Mesothelial cell of epicardium (in vitro differentiated cells): ENCODE measurements at places on chromosomes 11 and 22. TPM values are rescaled to one million over a fixed set of nuclear protein-coding genes. Genes with fewer than 3 reads are reported as not detected.
A peak's percentile ranks its signal among the peaks of the same experiment; 100 is the strongest.

GRCh38 chr11:78202733-78203167 lies 14.0 kb downstream of the USP35 start:
- H3K4me1 ChIP-seq = no peaks in the 10 kb centered on the region
- no peak overlapping the region for H3K4me3 ChIP-seq
- H3K27me3 ChIP-seq = no peaks in the 10 kb centered on the region
- no peak overlapping the region for H3K27ac ChIP-seq

GRCh38 chr22:25484521-25485315 lies 79.8 kb upstream of the GRK3 start:
- H3K27me3 ChIP-seq = no peaks in the 10 kb centered on the region
- H3K4me3 ChIP-seq = no peak overlapping the region
- peaks cover 71% of the 10 kb centered on the region for H3K36me3 ChIP-seq
- no peak for DNase-seq

DNA sequence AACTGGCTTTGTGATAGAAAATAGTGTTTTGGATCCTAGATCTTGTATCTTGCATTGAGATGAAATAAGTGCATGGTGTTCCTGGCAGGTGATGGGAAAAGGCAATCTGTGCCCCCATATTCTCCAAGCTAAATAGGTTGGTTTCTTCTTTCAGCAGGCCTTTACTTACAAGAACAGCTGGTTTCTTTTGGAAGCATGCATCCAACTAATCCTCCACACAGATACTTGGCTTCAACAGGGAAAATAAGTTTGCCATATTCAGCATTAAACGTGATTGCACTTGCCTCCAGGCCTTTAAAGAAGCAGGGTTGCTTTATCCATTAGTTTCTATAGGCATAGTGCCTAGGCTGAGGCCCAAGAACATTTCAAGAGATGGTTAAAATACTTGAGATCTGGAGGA lies 59.9 kb downstream of the APIP start:
- no peaks in the 10 kb centered on the region for H3K27me3 ChIP-seq
- no peaks in the 10 kb centered on the region for H3K4me1 ChIP-seq
- H3K36me3 ChIP-seq = peaks cover 40% of the 10 kb centered on the region
- H3K4me3 ChIP-seq = no peak overlapping the region

DNA sequence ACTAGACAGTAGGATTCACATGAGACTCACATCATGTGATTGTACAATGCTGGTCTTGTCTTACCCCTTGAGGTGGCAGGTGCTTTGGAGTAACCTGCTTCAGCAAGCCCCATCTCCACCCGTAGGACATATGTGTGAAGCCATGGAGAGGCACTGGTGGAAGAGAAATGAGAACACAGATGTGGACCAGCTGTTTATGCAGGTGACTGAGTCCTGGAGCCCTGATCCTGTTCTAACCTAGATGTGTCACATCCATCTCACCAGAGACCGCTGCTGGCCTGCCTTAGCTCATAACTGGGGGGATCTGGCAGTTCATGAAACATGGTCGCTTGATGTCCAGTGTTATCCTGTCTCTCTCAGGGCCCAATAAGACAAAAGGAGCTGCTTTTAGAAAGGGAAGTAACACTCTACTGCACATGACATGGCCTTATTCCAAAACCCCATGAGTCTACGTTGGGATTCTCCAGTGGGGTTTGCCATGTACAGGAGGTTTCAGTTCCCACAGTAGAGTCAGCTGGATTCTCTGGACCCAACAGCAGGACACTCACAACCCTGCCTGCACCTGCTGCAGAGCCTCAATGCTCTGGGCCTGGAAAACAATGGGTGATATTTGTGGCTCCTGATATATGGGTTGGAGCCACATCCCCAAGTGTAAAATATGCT lies 62.0 kb downstream of the GGTLC2 start:
- no peak overlapping the region for H3K27ac ChIP-seq
- H3K36me3 ChIP-seq = no peaks in the 10 kb centered on the region
- no peaks in the 10 kb centered on the region for H3K4me1 ChIP-seq
- no peak overlapping the region for H3K4me3 ChIP-seq
- peaks cover 81% of the 10 kb centered on the region for H3K27me3 ChIP-seq

- H3K4me1 ChIP-seq = peaks cover 14% of the 10 kb centered on the region
- H3K4me3 ChIP-seq = no peak overlapping the region
- no peak overlapping the region for H3K27ac ChIP-seq
- peaks cover 13% of the 10 kb centered on the region for H3K36me3 ChIP-seq
- H3K27me3 ChIP-seq = no peaks in the 10 kb centered on the region
Observed at GRCh38 chr22:45201678-45202332, 38.1 kb downstream of the NUP50 start.

GRCh38 chr11:86551288-86552092 lies 120.9 kb downstream of the ME3 start:
- peaks cover 30% of the 10 kb centered on the region for H3K4me1 ChIP-seq
- no peak for DNase-seq
- no peaks in the 10 kb centered on the region for H3K36me3 ChIP-seq
- no peaks in the 10 kb centered on the region for H3K27me3 ChIP-seq

GRCh38 chr22:37242395-37242918 lies 1.6 kb downstream of the RAC2 start:
- no peak overlapping the region for H3K27ac ChIP-seq
- H3K4me3 ChIP-seq = no peak overlapping the region
- peaks cover 9% of the 10 kb centered on the region for H3K27me3 ChIP-seq

DNA sequence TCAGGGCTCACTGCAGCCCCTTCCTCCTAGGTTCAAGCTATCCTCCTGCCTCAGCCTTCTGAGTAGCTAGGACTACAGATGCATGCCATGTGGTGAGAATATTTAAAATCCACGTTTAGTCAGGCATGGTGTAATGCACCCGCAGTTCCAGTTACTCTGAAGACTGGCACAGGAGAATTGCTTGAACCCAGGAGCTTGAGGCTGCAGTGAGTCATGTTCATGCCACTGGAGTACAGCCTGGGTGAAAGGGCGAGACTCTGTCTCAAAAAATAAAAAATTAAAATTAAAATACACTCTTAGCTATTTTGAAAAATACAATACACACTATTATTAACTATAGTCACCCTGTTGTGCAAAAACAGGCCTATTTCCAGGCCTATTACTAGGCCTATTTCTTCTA lies 38.4 kb downstream of the NOX4 start:
- peak overlapping the region; percentile 50 for H3K27ac ChIP-seq
- H3K4me3 ChIP-seq = no peak overlapping the region
- H3K4me1 ChIP-seq = peaks cover 30% of the 10 kb centered on the region
- H3K36me3 ChIP-seq = peaks cover 10% of the 10 kb centered on the region

DNA sequence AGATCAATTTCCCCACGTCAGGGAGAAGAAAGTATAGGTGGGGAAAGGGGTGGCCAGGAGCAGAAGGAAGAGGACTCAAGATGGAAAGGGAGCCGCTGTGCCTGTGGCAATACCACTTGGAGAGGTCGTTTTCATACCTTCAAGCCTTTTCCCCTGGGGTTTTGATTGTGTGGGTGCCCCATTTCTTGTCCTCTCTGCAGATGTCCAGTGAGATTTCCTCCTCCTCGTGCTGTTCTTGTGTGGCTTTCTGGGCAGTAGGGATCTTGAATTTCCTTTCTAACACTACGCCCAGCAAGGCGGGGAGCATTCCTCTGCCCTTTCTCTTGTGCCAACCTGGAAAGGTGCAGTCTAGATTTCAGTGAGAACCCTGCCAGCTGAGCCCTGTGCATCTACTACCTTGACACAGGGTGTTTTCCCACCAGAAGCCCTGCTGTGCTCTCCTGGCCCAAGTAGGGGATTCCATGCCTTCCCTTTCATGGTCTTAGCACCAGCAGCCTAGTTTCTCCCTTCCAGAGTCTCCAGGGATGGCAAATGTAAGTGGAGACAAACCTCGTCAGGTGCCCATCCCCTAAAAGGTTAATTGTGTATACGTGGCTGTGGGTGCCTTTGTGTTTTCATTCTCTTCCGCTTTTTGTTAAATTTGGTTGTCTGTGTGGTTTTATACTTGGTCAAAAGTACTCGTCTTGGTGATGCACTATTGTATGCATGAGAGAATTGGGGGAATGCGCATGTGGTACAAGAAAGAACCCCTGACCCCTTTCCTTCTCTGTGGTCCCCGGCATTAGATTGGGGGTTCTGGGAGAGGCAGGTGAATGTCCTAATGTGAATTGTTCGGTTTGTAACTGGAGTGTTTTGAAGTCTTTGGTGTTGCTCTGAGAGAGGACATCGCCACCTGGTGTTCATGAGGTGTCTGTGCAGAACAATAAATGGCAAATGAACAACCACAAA lies 71.4 kb upstream of the MPEG1 start:
- H3K4me1 ChIP-seq = no peaks in the 10 kb centered on the region
- no peaks in the 10 kb centered on the region for H3K36me3 ChIP-seq
- no peak for DNase-seq

DNA sequence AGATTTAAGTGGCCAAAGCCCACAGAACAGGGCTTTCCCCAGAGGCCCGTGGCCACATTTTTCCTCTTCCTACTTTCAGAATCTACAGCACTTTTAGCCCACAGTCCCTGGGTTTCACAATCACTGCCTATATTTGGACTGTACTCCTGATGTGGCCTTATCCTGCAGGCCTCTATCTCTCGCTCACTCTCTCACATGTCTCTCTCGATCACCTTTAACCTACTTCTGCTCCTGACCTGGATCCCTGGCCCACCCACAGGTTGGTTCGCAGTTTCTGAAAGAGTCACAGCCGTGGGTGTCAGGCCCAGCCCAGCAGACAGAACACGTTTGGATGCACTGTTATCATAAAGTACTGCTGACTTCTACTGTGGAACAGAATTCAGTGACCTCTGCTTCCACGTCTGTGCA lies 55.5 kb downstream of the LARGE1 start:
- H3K27ac ChIP-seq = no peak overlapping the region
- no peak overlapping the region for H3K4me3 ChIP-seq
- H3K36me3 ChIP-seq = no peaks in the 10 kb centered on the region
- no peaks in the 10 kb centered on the region for H3K4me1 ChIP-seq
- DNase-seq = no peak
- H3K27me3 ChIP-seq = no peaks in the 10 kb centered on the region

- no peak overlapping the region for H3K27ac ChIP-seq
- no peak for DNase-seq
- H3K4me1 ChIP-seq = peaks cover 26% of the 10 kb centered on the region
Observed at GRCh38 chr11:128214263-128214662, 373.1 kb downstream of the ETS1 start.

- peak overlapping the region; percentile 70 for H3K4me3 ChIP-seq
- no peak for DNase-seq
- no peaks in the 10 kb centered on the region for H3K36me3 ChIP-seq
- H3K27me3 ChIP-seq = peaks cover 25% of the 10 kb centered on the region
- H3K27ac ChIP-seq = peak overlapping the region; percentile 92
Observed at GRCh38 chr11:64007629-64008282, 21.5 kb downstream of the OTUB1 start.

- peaks cover 4% of the 10 kb centered on the region for H3K36me3 ChIP-seq
- no peaks in the 10 kb centered on the region for H3K27me3 ChIP-seq
- no peak for DNase-seq
- no peak overlapping the region for H3K27ac ChIP-seq
Observed at GRCh38 chr22:47600281-47600680, 837.8 kb downstream of the TBC1D22A start.

DNA sequence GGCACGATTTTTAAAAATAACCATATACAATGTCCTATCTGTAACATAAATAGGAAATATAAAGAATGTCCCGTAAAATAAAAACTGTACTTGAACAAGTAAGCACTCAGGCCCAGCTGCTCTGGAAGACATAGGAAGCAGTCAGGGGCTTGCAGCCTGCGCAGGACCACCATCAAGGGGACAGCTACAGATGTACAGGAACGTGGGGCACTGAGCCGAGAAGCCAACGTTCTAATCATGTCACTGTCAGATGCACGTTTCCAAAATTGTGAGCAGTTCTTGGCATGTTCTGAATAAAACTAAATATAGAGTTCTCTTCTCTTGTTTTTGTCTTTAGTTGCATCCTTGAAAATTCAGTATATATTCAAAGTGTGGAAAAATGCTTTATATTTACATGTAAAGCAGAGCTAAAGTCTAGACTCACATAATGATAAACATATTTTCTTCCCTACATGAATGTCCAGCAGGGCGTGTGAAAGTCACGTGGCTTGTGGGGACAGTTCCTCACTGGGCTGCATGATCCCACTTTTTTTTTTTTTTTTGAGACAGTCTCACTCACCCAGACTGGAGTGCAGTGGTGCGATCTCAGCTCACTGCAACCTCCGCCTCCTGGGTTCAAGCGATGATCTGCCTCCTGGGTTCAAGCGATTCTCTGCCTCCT lies 28.4 kb upstream of the TSPAN18 start:
- peaks cover 27% of the 10 kb centered on the region for H3K4me1 ChIP-seq
- H3K27ac ChIP-seq = no peak overlapping the region
- no peak for DNase-seq
- no peaks in the 10 kb centered on the region for H3K36me3 ChIP-seq

- no peaks in the 10 kb centered on the region for H3K27me3 ChIP-seq
- peaks cover 3% of the 10 kb centered on the region for H3K36me3 ChIP-seq
- H3K4me3 ChIP-seq = no peak overlapping the region
Observed at GRCh38 chr22:33688903-33689302, 231.4 kb downstream of the LARGE1 start.

DNA sequence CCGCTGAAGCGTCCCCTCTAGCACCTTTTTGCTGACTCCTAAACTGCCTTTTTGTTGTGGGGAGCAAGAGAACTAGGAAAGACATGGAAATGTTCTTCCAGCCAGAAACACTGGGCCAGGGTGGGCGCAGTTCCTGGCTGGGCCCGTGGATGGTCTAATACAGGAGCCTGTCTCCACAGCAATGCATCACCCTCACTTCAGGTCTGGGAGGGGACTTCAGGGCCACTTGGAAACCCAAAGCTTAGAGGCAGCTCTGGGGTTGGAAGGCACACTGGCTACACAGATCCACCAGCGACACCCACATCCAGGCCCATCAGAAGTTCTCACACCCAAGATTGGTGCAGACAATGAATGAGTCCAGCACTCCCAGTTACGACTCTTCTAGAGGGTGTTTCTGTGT lies 120.3 kb downstream of the ETS1 start:
- no peak overlapping the region for H3K27ac ChIP-seq
- H3K4me1 ChIP-seq = peaks cover 65% of the 10 kb centered on the region
- DNase-seq = no peak
- no peaks in the 10 kb centered on the region for H3K27me3 ChIP-seq
- H3K4me3 ChIP-seq = no peak overlapping the region

- no peak overlapping the region for H3K4me3 ChIP-seq
- H3K4me1 ChIP-seq = no peaks in the 10 kb centered on the region
- no peak overlapping the region for H3K27ac ChIP-seq
- no peak for DNase-seq
- no peaks in the 10 kb centered on the region for H3K36me3 ChIP-seq
- H3K27me3 ChIP-seq = no peaks in the 10 kb centered on the region
Observed at GRCh38 chr11:42299780-42300179, 840.3 kb upstream of the LRRC4C start.

GRCh38 chr11:1754376-1755150 lies 4.2 kb upstream of the IFITM10 start:
- no peak for DNase-seq
- peaks cover 10% of the 10 kb centered on the region for H3K4me1 ChIP-seq
- no peak overlapping the region for H3K27ac ChIP-seq
- peaks cover 13% of the 10 kb centered on the region for H3K27me3 ChIP-seq
- peaks cover 3% of the 10 kb centered on the region for H3K36me3 ChIP-seq

GRCh38 chr11:126598344-126599216 lies 243.1 kb downstream of the ST3GAL4 start:
- H3K36me3 ChIP-seq = no peaks in the 10 kb centered on the region
- no peak overlapping the region for H3K4me3 ChIP-seq
- H3K27ac ChIP-seq = no peak overlapping the region
- DNase-seq = no peak
- peaks cover 93% of the 10 kb centered on the region for H3K27me3 ChIP-seq

The MAPK8IP2 gene
- total RNA-seq = 2.8 to 3.2 TPM (median 2.8 TPM) in 3 replicates

The TRIM49 gene
- total RNA-seq = not detected in 3 replicates

The OR10A5 gene
- total RNA-seq = not detected in 3 replicates

The PAX6 gene
- not detected in 3 replicates for total RNA-seq

The DERL3 gene
- total RNA-seq = 23.5 to 25.8 TPM (median 24.8 TPM) in 3 replicates

The CCDC81 gene
- total RNA-seq = 2.4 to 2.8 TPM (median 2.5 TPM) in 3 replicates

The RAB39A gene
- 0.36 to 0.41 TPM in 2 of 3 replicates, not detected in the other for total RNA-seq

The SEC14L6 gene
- total RNA-seq = 2.0 to 2.3 TPM (median 2.1 TPM) in 3 replicates

The TMEM45B gene
- total RNA-seq = 0.69 to 0.81 TPM (median 0.80 TPM) in 3 replicates

The YPEL4 gene
- total RNA-seq = 0.64 to 1.3 TPM (median 1.1 TPM) in 3 replicates

The TSSC4 gene
- total RNA-seq = 79.3 to 84.7 TPM (median 82.2 TPM) in 3 replicates
